ENCODE measurements at places on chromosomes 1 and 21.
A peak's percentile ranks its signal among the peaks of the same experiment; 100 is the strongest.

GRCh38 chr21:27212441-27212840 lies 245.6 kb upstream of the ADAMTS5 start:
- DNase-seq: no peak

DNA sequence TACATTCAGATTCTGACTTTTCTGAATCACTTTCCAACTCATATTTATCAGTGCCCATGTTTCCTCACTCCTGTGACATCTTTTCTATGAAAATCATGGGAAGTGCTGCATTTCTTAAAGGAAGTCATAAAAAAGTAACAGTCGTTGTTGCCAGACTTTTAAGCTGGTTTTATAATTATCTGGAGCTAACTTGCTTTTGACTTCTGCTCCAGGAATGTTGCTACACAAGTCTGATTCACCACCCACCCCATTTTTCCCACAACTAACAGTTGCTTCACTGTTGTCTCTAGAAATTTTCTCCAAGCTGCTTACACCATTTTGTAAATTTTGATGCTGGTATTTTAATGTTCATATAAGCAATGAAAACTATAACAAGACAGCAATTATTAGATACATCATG lies 12.2 kb downstream of the FCRLB start:
- DNase-seq: no peak

DNA sequence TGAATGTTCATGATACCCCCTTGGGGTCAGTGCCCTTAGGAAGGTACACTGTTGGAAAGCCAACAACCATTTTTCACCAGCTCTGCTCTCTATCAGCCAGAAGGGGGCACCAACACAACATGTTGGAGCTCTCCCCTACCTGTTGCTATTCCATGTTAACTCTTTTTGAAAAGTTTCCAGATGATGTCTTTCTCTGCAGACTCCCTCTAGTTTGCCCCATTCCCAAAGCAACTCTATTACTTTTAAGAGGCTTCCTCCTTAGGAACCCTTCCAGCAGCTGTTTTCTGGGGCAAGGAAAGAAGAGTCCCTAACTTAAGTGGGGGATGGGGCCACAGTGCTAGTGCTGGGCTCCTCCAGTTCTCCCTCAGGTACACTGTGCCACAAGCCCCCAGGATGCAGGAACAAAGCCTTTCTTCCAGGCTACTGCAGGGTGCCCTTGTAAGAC lies 22.9 kb upstream of the NDC1 start:
- DNase-seq: peak; percentile 34

DNA sequence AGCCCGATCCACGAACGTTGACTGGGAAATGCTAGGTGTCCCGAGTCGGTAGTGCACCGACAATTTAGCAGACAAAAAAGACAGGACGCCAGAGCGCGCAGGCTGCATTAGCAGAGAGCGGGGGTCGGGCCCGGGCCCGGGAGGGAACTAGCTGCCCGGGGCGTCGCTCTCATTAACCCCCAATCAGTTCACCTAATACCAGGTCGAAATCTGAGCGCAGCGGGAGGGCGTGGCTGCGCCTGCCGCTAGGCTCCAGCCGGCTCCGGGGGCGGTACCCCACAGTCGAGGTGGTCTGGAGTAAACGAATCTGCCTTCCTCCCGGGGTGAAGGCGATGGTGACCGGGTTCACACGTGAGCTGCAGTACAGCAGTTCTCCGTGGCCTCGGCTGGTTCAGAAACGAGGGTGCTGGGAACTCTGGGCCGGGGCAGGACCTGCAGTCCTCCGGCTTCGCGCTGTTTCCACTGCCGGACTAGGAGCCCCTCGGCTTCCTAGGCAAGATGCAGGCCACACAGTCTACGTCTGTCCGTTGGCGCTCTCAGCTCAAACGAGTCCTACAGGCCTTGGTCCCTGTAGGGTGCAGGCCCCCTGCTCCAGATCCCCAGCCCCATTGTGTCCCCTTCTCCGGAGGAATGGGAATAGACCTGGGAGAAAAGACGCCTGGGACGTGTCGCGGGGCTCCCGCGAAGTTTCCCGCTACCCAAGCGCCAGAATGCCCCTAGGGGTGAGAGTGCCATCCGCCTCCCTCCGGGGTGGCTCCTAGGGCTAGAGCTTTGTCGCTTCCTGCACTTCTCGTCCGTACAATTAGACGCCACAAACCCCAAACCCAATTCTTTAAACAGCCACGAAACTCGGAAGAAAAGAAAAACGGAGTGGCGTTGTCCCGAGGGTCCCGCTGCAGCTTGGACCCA lies 2.0 kb downstream of the GFI1 start:
- DNase-seq: peak; percentile 85

DNA sequence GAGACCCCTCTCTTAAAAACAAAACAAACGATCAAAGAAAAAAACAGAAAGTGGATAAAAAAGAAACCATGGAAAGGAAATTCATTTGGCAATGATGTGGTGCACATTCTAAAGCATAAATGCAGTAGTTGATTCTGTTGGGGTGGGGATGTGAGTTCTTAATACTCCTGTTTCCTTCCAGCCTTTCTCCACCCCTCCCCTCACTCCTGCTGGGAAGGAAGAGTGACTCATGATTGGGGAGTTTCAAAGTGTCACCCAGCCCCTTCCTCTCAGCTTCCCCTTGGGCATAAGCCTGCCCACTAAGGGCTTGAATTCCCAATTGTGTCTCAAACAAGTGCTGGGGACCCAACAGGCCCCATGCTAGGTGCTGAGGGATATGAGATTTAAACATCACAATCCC lies 6.7 kb upstream of the PINK1 start:
- DNase-seq: no peak

- no peak for DNase-seq
Measured at GRCh38 chr1:50527249-50527986, 104.2 kb upstream of the DMRTA2 start.

GRCh38 chr1:171814692-171815091 lies 26.6 kb upstream of the DNM3 start:
- no peak for DNase-seq

- DNase-seq: no peak
Measured at GRCh38 chr1:97050506-97050905, 328.9 kb downstream of the PTBP2 start.

GRCh38 chr1:61436016-61436415 lies 288.9 kb downstream of the TM2D1 start:
- no peak for DNase-seq

GRCh38 chr1:206636671-206637070 lies 1.3 kb downstream of the DYRK3 start:
- no peak for DNase-seq

DNA sequence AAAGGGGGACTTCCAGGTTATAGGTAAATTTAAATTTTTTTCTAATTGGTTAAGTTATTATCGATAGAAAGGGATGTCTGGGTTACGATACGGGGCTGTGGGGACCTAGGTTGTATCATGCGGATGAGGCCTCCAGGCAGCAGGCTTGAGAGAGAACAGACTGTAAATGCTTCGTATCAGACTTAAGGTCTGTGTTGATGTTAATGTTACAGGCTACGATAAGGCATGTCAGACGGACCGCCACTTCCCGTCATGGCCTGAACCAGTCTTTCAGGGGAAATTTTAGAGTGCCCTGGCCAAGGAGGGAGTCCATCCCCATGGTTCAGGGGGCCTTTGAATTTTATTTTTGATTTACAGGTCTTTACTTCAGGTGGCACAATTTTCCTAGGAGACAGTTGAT lies 16.7 kb downstream of the ABCG1 start:
- DNase-seq: no peak

- DNase-seq: no peak
Measured at GRCh38 chr1:14263225-14263624, 335.3 kb upstream of the KAZN start.

GRCh38 chr1:36253161-36253862 lies 29.1 kb downstream of the THRAP3 start:
- DNase-seq: no peak

DNA sequence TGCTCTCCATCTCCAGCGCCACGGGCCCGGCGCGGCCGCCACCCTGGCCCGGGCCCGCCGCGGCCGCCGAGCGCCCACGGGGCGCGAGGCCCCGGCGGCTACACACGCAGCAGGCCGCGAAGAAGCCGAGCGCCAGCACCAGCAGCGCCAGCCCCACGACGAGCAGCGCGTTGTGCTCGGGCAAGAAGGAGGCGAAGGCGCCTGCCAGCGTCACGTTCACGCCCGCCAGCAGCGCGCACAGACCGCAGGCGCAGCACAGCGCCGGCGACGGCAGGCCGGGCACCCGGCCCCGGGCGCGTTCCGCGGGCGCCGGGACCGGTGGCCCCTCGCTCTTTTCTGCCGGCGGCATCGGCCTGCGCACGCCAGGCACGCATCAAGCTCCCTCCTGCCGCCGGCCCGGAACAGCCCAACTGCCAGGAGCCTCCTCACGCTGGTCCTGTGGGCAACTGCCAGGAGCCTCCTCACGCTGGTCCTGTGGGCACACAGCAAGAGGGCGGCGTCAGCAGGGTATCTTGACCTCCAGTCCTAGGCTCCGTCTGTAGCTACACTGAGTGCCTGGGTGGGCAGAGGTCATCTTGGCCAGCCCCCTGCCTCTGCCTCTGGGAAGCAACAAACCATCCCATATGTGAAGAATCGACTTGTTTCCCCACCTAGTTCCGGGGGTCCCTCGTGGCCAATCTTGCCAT lies 18.1 kb downstream of the KNCN start:
- DNase-seq: peak; percentile 56

DNA sequence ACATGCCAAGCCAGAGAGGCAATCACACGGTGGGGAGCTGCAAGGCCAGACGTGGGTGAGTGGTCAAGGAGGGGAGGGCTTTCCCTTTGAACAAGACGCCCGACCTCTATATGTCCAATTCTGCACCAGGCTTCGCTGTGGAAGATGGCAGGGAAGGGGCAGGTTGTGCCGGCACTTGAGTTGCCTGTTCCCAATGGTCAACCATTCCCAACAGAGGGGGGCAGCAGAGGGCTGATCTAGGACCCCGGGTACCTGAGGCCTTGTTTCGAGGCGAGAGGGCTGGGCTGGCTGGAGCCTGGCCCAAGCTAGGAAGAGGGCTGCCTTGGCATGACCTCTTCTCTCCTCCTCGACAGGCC lies 64.9 kb downstream of the TMEM53 start:
- peak; percentile 38 for DNase-seq
